Gastroesophageal sphincter (tissue), 4 donors: ENCODE measurements at places on chromosomes 16 and 17. TPM values are rescaled to one million over a fixed set of nuclear protein-coding genes. Genes with fewer than 3 reads are reported as not detected.

SPATA22 gene
- total RNA-seq: 2.2 TPM

KCNAB3 gene
- total RNA-seq: 1.3 TPM

ABCA6 gene
- 72.3 TPM for total RNA-seq

CRYBA1 gene
- not detected for total RNA-seq

TSNAXIP1 gene
- 2.4 TPM for total RNA-seq

SPNS1 gene
- 17.6 TPM for total RNA-seq

KRTAP3-1 gene
- not detected for total RNA-seq

HOXB1 gene
- not detected for total RNA-seq

PDILT gene
- not detected for total RNA-seq

WNT9B gene
- total RNA-seq: not detected

DNA sequence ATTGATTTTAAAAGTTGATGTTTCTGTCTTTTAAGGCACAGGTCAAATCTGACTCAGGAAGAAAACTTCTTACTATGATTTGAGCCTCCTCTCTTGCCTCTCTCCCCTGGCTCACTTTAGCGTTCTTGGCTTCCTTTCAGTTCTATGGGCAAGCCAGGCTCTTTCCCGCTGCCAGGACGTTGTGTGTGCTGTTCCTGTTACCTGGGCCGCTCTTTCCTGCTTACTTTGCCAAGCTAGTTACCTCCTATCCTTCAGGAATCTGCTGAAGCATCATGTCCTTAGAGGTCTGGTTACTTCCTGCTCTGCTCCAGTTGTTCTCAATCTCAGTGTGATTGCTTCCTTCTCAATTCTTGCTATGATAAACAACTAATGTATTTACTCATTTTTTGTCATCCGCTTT, 1108.5 kb upstream of the EEF2KMT start:
- ATAC-seq: no peak

- ATAC-seq: no peak
Measured at GRCh38 chr17:77785312-77785905, 173.1 kb upstream of the TNRC6C start.

DNA sequence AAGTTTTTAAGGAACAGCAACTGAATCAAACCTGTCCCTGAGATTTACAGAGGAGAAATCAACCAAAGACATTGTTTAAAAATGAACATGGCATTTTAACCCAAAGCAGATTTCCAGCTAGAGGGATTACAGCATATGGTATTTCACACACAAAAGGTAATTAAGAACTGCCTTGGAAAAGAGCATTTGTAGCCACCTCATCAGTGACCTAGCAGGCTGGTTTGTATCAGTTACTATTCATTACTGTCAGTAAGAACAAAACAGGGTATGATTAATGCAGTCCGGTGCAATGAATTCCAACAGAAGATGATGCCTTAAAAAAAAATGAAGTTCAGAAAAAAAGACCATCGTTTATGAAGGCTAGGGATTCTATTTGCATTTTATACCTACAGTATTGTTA, 219.9 kb downstream of the CHD9NB start:
- no peak for ATAC-seq

DNA sequence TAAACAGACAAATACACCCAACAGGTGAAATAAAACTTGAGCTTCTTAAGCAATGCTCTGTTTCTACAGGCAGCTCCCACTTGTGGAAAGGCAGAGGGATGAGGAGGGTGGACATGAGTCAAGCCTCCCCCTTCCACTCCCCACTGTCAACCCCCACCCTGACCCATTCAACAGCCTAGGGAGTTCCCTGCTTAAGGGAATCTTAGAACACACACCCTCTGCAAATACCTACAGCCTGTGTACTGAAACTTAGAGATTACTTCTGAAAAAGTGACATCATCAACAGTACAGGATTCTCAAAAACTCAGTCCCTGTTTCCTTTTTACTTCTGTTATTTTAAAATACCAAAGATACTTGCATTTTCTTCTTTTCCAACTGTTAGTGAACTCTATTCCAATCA, 345.4 kb downstream of the SOX9 start:
- no peak for ATAC-seq

- no peak for ATAC-seq
Measured at GRCh38 chr17:21419299-21420239, 43.4 kb downstream of the KCNJ12 start.

GRCh38 chr17:82444941-82445521, 5.5 kb downstream of the CYBC1 start:
- ATAC-seq: peak; percentile 22

DNA sequence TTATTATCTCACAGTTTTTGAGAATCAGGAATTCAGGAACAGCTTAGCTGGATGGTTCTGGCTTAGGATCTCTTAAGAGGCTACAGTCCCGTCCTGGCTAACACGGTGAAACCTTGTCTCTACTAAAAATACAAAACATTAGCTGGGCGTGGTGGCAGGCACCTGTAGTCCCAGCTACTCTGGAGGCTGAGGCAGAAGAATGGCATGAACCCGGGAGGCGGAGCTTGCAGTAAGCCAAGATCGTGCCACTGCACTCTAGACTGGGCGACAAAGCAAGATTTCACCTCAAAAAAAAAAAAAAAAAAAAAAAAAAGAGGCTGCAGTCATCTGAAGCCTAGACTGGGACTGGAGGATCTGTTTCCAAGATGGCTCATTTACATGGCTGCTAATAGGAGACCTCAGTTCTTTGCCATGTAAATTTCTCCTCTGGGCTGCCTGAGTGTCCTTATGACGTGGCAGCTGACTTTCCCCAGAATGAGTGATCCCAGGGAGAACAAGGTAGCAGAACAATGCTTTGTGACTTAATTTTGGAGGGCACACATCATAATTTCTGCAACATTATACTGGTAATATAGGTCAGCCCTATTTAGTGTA, 95.8 kb upstream of the CORO6 start:
- ATAC-seq: no peak

DNA sequence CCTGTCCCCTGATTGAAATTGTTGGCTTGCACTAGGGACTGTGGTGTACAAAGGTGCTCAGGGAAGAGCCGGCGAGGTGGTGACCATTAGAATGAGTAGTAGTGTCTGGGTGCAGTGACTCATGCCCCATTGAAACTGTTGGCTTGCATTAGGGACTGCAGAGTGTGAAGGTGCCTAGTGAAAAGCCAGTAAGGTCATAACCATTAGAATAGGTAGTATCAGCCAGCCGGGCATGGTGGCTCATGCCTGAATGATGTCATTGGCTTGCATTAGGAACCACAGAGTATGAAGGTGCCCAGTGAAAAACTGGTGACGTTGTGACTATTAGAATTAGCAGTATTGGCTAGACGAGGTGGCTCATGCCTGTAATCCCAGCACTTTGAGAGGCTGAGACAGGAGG, 78.9 kb downstream of the ABCC6 start:
- no peak for ATAC-seq

GRCh38 chr16:77238593-77238992, 39.4 kb downstream of the SYCE1L start:
- ATAC-seq: no peak

DNA sequence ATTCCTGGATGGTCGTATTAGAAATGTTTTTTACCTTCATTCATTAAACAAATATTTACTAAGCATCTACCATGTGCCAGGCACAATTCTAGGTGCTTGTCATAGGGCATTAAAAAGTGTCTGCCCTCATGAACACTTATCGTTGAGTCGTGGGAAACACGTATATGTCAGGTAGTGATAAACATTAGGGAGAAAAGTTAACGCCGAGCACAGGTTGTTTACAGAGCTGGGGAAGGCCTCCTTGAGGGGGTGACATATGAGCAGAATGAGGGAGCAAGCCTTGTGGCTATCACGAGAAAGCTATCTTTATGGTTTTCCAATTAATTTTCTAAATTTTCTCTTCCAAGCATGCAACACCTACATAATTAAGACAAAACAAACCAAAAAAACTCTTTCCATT, 985 bp upstream of the ZNF213 start:
- no peak for ATAC-seq

- no peak for ATAC-seq
Measured at GRCh38 chr16:16189842-16190241, 33.5 kb downstream of the ABCC6 start.

GRCh38 chr16:12611006-12611477, 192.6 kb downstream of the CPPED1 start:
- ATAC-seq: no peak

- ATAC-seq: no peak
Measured at GRCh38 chr17:33435721-33436301, 142.7 kb upstream of the ASIC2 start.

- ATAC-seq: no peak
Measured at GRCh38 chr17:21212826-21213637, 929 bp downstream of the TMEM11 start.

GRCh38 chr16:65062736-65063583, 58.9 kb downstream of the CDH11 start:
- peak; percentile 36 for ATAC-seq

- ATAC-seq: no peak
Measured at GRCh38 chr17:12637015-12637414, 28.7 kb upstream of the MYOCD start.

GRCh38 chr16:21727344-21727743, 63.6 kb downstream of the OTOA start:
- ATAC-seq: no peak
